Natural killer cell treated with Interleukin-12 subunit alpha and Interleukin-12 subunit beta and Interleukin-15 and Interleukin-18, amount 100 ng/mL, for 72 hours (primary cell): ENCODE measurements at places on chromosomes 5 and 9.
A peak's percentile ranks its signal among the peaks of the same experiment; 100 is the strongest.

DNA sequence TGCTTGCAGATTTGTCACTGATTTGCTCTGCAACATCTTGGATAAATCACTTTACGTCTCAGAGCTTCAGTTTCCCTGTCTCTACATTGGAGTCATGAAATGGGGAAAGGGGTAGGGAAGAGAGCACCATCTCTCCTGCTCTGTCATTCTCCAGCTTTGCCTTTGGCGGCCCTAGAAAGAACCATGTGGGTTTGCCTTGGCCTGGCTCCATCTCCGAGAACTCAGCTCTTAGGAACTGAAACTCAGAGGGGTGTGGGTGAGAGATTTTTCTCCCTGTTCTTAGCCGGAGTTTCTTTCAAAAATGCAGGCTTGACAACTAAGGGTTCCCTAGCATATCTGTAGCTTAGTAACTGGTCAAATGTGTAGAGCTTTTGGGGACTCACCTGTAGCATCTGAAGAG, 123.5 kb downstream of the SMARCA2 start:
- no peaks in the 10 kb centered on the region for H3K36me3 ChIP-seq
- H3K27ac ChIP-seq: peak overlapping the region; percentile 26
- H3K27me3 ChIP-seq: no peaks in the 10 kb centered on the region
- no peak for DNase-seq
- no peak overlapping the region for H3K4me3 ChIP-seq

DNA sequence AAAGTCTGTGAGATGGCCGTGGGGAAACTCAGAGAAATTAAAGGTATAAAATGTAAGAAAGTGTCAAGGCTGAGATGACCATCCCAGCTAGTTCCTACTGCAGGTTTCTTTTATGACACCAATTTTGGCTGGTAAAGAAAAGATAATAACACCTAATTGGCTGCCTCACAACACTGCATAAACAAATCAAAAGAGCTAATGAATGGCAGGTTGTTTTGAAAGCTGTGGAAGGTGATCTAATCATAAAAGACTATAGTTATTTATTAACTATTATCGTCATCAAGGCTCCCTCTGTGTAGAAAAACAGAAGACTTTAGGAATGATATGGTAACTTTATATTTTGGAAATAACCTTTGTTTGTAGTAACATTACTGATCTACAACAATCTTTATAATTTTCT, 3.5 kb upstream of the SPINK5 start:
- peaks cover 3% of the 10 kb centered on the region for H3K36me3 ChIP-seq
- no peak for DNase-seq
- H3K27me3 ChIP-seq: no peaks in the 10 kb centered on the region
- no peak overlapping the region for H3K4me3 ChIP-seq
- no peaks in the 10 kb centered on the region for H3K4me1 ChIP-seq

- no peak overlapping the region for H3K4me3 ChIP-seq
These were observed 98.9 kb downstream of the CFAP95 start for GRCh38 chr9:69919461-69920061.

GRCh38 chr5:87769157-87769556, 356.4 kb upstream of the CCNH start:
- no peak overlapping the region for H3K4me3 ChIP-seq
- no peaks in the 10 kb centered on the region for H3K4me1 ChIP-seq
- no peaks in the 10 kb centered on the region for H3K36me3 ChIP-seq
- no peak for DNase-seq
- no peak overlapping the region for H3K27ac ChIP-seq

- H3K4me3 ChIP-seq: no peak overlapping the region
- H3K27me3 ChIP-seq: no peaks in the 10 kb centered on the region
- no peak overlapping the region for H3K27ac ChIP-seq
These were observed 101.1 kb downstream of the NFIB start for GRCh38 chr9:14212697-14213420.

- no peak for DNase-seq
- H3K27me3 ChIP-seq: no peaks in the 10 kb centered on the region
- H3K36me3 ChIP-seq: no peaks in the 10 kb centered on the region
- peaks cover 13% of the 10 kb centered on the region for H3K4me1 ChIP-seq
- H3K4me3 ChIP-seq: no peak overlapping the region
These were observed 20.8 kb upstream of the PTBP3 start for GRCh38 chr9:112354081-112354743.

DNA sequence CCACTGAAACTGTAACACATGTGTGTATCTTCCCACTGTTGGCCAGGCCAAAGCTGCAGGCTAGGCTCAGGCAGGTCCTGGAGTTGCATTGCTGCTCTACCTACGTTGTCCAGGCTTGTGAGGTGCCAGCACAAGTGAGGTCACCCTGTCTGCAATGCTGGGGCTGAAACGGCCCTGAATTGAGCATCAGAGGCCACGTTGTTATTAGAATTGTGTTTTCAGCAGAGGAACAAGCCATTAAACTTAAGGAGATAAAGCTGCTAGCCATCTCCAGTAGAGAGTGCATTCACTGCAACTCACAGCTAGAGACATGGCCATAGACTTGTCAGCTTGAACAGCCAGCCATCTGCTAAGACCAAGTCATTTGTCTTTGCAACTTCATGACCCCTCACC, 191.8 kb downstream of the SEMA6A start:
- H3K27me3 ChIP-seq: no peaks in the 10 kb centered on the region
- no peaks in the 10 kb centered on the region for H3K4me1 ChIP-seq
- peaks cover 10% of the 10 kb centered on the region for H3K36me3 ChIP-seq
- no peak for DNase-seq
- H3K27ac ChIP-seq: no peak overlapping the region

GRCh38 chr9:114108016-114108833, 9.1 kb upstream of the KIF12 start:
- H3K36me3 ChIP-seq: no peaks in the 10 kb centered on the region
- no peak for DNase-seq
- no peak overlapping the region for H3K27ac ChIP-seq
- H3K4me1 ChIP-seq: no peaks in the 10 kb centered on the region
- no peak overlapping the region for H3K4me3 ChIP-seq

GRCh38 chr5:104088876-104089778, 526.5 kb upstream of the NUDT12 start:
- H3K36me3 ChIP-seq: no peaks in the 10 kb centered on the region
- DNase-seq: no peak
- H3K27me3 ChIP-seq: no peaks in the 10 kb centered on the region
- H3K27ac ChIP-seq: no peak overlapping the region
- H3K4me1 ChIP-seq: no peaks in the 10 kb centered on the region

GRCh38 chr5:73808911-73809310, 182.9 kb downstream of the ARHGEF28 start:
- no peaks in the 10 kb centered on the region for H3K4me1 ChIP-seq
- DNase-seq: no peak
- H3K36me3 ChIP-seq: no peaks in the 10 kb centered on the region
- peaks cover 10% of the 10 kb centered on the region for H3K27me3 ChIP-seq
- H3K4me3 ChIP-seq: no peak overlapping the region
- H3K27ac ChIP-seq: no peak overlapping the region

DNA sequence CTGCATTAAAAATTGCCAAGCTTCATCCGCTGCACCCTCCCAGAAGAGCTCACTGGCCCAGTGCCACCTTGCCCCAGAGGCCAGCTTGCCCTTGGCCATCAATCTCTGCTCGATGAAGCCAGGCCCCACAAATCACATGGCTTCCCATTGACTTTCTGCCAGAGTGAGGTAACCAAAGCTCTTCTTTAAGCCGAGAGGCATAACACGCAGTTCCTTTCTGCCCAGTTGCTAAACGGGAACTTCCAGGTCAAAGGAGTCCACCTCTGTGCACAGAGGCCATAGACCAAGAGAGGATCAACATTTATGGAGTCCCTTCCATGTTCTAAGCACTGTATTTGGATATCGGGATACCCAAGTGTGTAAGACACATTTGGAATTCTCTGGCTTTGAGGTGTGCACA, 208.8 kb downstream of the KIF4B start:
- no peaks in the 10 kb centered on the region for H3K36me3 ChIP-seq
- H3K4me1 ChIP-seq: no peaks in the 10 kb centered on the region
- no peak overlapping the region for H3K4me3 ChIP-seq

DNA sequence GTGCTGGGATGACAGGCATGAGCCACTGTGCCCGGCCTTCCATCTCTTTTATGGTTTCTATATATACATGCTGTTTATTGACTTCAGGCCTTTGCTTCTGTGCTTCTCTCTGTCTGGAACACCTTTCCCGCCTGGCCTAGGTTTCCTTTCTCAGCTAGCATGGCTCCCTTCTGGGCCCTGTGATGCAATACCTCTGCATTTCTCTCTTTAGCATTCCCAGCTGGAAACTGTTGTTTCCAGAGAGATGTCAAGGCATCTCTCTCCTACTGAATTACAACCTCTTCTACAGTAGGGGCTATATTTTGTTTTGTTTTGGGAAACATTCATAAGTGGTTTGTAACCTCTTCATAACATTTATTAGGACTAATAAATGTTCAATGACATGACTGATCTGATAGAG, 57.1 kb downstream of the RPS23 start:
- H3K36me3 ChIP-seq: no peaks in the 10 kb centered on the region
- DNase-seq: no peak

DNA sequence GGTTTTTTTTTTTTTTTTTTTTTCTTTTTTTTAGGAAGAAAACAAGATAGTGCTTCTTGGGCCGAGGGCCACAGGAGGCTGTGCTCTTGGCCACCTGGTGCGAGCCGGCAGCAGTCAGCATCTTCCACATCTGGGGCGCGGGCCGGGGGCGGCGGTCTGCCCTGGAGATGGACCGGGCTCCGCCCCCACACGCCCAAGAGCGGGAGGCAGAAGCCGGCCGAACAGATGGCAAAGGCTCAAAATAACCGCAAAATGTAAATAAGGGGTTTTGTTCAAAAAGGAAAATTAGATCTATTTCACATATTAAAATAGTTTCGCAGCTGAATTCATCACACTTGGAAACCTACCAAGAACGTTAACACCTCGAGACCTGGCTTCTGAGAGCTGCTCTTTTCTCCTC, 51.5 kb upstream of the UBAC1 start:
- H3K4me1 ChIP-seq: peaks cover 4% of the 10 kb centered on the region
- H3K4me3 ChIP-seq: no peak overlapping the region
- no peak overlapping the region for H3K27ac ChIP-seq
- H3K27me3 ChIP-seq: no peaks in the 10 kb centered on the region

GRCh38 chr5:42596817-42597216, 159.8 kb upstream of the CCDC152 start:
- DNase-seq: no peak
- no peaks in the 10 kb centered on the region for H3K36me3 ChIP-seq
- H3K4me1 ChIP-seq: no peaks in the 10 kb centered on the region
- peaks cover 7% of the 10 kb centered on the region for H3K27me3 ChIP-seq
- H3K27ac ChIP-seq: no peak overlapping the region

DNA sequence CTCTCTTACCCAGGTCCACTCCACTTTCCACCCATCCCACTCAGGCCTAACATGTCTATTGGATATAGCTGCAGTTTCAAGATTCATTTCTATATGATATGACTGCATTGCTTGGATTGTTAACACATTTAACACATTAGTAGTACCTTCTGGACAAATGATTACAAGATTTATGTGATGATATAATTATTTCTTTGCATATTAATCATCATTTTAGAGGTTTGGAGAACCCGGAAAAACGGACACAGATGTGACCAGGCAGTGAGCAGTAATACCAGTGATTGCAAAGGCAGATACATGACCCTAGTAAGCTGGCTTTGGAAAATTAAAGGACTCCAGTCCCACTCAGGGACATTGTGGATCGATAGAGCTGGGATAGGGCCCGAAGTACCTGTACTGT, 103.8 kb downstream of the PRR16 start:
- H3K27ac ChIP-seq: no peak overlapping the region
- no peak for DNase-seq
- H3K4me3 ChIP-seq: no peak overlapping the region
- no peaks in the 10 kb centered on the region for H3K36me3 ChIP-seq

DNA sequence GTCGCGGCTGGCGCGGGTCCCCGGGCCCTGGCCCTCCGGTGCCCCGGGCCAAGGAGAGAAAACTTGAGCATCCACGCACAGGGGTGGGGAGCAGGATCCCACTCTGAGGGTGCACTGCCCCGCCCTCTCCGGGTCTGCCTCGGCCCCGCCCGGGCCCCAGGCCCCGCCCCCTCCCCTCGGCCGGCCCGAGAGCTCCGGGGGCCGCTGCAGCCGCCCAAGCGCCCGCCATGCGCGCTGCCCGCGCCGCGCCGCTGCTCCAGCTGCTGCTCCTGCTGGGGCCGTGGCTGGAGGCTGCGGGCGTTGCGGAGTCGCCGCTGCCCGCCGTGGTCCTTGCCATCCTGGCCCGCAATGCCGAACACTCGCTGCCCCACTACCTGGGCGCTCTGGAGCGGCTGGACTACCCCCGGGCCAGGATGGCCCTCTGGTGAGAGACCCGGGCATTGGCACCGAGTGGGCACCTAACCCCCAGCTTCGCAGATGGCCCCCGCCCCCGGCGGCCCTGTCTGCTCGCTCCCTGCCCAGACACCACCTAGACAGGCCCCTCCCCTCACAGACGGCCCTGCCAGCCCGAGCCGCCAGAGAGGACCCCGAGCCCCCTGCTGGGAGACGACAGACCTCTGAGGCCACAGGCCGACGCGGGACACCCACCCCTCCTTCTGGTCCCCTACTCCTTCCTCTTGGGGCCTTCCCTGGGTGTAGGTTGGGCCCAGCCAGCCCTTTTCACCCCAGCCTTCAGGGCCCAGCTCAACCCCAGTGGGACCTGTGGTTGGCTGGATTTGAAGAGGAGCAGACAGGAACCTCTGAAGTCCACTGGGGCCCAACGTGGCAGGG, at the start of gene CERCAM:
CERCAM (plus strand) TSS at position 207 of the 831 bp plus-strand sequence; CDS start at position 228, 21 bp downstream.
- no peak within 1 kb of the TSS for H3K27ac ChIP-seq
- no peak for DNase-seq
- peaks cover 5% of the 10 kb centered on the region for H3K4me1 ChIP-seq
- H3K27me3 ChIP-seq: peaks cover 10% of the 10 kb centered on the region
- no peaks in the 10 kb centered on the region for H3K36me3 ChIP-seq

DNA sequence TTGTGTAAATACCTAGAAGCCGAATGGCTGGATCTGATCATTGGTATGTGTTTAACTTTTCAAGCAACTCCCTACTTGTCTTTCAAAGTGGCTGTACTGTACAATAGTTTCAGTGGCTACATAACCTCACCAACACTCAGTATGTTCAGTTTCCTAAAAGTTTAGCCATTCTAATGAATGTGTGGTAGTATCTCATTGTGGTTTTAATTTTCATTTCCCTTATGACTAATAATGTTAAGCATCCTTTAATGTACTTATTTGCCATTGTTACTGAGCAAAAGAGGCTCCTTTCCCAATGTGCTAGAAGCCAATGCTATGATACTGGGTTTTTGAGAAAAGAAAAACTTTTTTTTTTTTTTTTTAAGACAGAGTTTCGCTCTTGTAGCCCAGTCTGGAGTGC, 27.8 kb upstream of the ALDOB start:
- no peak overlapping the region for H3K4me3 ChIP-seq
- DNase-seq: no peak
- H3K27ac ChIP-seq: no peak overlapping the region

DNA sequence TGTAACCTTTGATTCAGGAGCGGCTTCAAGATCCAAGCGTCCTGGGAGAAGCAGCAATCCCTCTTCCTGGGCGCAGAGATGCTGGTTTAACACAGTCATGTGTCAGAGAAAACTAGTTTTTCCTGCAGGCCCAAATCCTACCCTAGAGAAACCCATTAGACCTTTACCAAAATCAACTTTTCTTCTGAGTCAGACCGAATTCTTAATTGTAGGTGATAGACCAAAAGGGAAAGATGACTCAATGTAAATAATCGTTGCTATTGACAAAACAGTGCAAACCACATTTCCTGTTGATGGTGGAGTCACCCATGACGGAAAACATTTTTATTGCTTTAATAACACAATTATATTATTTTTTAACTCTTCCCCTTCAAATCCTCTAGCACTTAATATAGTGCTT, 40.1 kb downstream of the SLC1A1 start:
- peaks cover 11% of the 10 kb centered on the region for H3K36me3 ChIP-seq
- peak overlapping the region; percentile 42 for H3K27ac ChIP-seq
- H3K4me1 ChIP-seq: peaks cover 12% of the 10 kb centered on the region
- H3K4me3 ChIP-seq: peak overlapping the region; percentile 53
- DNase-seq: no peak

- H3K4me3 ChIP-seq: no peak overlapping the region
- H3K27ac ChIP-seq: no peak overlapping the region
- DNase-seq: no peak
- H3K27me3 ChIP-seq: peaks cover 41% of the 10 kb centered on the region
- H3K4me1 ChIP-seq: no peaks in the 10 kb centered on the region
These were observed 164.5 kb downstream of the GAS1 start for GRCh38 chr9:86782831-86783230.
